ENCODE measurements at places on chromosomes 1 and 21.

DNA sequence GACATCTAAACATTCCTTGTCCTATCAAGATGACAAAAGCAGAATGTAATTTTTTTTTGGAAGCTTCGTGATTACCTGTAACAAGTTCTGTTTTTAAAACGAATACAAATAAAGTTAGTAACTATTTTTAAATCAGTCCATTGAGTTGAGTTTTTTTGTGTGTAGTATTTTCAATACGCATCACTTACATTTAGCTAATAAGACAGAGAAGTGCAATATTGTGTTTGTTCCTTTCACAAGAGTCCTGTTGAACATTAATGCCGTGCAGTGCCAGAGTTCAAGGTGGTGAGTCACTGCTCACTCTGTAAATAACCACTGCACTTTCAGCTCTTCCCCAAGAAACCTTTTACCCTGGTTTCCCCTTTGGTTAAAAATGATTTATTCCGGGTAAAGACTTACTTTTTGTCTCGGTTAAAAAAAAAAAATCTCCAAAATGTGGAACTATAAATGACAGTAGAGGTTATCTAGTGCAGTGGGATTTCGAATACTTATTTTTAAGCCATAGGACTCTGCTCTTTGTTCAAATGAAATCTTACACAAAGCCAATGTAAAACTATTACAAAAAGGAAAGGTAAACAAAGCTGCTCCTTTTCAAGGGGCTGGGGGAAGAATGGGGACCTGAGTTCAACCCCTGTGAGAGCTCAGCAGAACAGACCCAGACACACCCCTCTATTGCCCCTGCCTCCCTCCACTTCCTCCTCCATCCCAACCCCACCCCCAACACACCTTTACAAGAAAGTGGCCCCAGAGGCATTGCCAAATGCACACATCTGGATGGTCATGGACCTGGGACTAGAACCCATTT lies 14.8 kb upstream of the NCMAP start:
- peak; percentile 83 for DNase-seq

GRCh38 chr1:76503100-76503499 lies 364.2 kb upstream of the ST6GALNAC5 start:
- DNase-seq = no peak

- no peak for DNase-seq
Observed at GRCh38 chr1:183583466-183583865, 6.8 kb downstream of the NCF2 start.

- DNase-seq = peak; percentile 22
Observed at GRCh38 chr1:202143011-202143767, 1.3 kb downstream of the ARL8A start.

DNA sequence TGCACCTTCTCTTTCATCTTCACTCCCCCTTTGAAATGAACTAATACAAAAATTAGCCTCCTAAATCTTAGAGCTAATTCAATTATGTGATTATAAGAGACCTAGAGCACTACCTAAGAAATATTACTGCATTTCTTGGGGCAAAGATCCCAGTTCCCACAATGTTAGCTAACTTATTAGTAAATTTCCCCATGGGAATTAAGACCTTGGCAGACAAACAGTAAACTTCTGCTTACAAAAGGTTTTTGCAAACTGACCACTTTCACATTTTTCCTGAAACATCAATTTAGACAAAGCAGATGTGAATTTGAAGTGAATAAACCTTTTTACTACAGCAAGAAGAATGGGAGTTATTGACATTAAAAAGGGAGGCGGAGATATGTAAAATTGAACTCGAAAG lies 34.6 kb upstream of the LHX8 start:
- no peak for DNase-seq

DNA sequence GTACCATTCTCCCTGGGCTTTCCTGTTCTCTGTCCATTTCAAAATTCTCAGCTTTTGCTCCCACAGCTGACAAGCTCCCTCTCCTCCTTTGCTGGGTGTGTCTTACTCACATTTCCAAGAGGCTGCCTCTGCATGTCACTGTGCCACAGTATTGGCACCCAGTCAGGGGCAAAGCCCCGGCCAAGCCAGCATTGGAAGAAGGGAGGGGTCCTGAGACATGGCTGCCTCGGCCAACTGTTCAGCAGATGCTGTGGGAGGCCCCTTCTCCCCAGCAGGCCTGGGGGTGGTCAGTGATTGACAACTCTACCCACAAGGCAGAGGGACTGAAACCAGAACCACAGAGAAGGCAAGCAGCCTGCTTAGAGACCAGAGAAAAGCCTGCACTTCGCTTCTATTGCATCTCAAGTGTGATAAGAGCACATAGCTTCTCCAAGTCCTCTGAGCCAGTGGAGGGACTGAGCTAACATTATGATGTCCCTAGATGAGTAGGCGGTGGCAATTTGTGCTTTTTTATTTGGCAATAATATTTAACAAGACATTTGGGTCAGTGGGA lies 294.1 kb downstream of the SIPA1L2 start:
- no peak for DNase-seq

GRCh38 chr1:183205196-183205781 lies 19.2 kb downstream of the LAMC2 start:
- DNase-seq = no peak

GRCh38 chr1:209926045-209926444 lies 12.0 kb upstream of the SYT14 start:
- DNase-seq = peak; percentile 84

GRCh38 chr1:56180520-56181190 lies 398.7 kb downstream of the PLPP3 start:
- no peak for DNase-seq

- no peak for DNase-seq
Observed at GRCh38 chr1:110164725-110165350, 14.5 kb downstream of the SLC6A17 start.

- DNase-seq = no peak
Observed at GRCh38 chr1:52520148-52520547, 32.7 kb downstream of the TUT4 start.

DNA sequence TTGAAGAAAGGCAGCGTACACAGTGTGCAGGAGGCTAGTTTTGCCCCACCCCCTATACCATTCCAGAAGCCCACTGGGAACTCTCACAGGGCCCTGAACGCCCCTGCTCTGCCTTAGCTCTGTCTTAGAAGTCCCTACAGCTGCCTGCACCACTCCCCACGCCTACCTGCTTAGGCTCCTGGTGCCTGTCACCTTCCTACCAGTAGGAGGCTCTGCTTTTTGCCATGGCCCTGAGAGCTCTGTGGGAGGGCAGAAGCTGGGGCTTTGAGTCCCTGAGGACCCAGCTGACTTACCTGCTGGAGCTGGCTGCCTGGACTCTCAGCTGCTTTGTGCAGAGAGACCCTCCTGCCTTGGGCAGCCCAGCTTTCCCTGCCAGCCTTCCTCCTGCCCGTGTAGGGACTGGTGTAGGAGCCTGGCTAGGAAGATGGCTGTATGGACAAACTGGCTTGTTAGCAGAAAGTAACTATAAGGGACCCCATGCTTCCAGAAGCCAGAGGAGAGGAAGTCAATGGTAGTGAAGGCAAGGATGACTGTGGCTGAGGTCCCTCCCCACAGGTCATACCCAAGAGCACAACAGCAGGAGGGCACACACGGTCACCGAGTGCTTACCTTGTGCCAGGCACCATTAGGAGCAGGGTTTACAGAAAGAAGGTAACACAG lies 9.8 kb upstream of the CELSR2 start:
- peak; percentile 46 for DNase-seq

DNA sequence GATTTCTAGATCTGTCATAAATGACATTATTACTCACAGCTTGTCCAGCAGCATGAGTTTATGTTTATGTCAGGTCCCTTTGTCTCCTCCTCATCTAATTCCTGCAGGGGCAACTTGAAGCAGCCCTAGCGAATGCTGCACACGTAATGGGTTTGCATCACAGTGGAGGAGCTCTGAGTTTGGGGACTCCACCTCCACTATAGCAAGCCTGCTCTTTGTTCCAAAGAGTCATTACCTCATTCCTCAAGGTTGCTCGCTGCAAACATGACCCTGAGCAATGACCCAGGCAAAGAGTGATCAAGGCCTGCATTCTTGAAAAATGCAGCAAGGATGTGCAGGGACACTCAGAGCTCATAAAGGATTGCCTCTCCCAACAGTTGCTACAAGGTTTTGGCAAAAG lies 261.9 kb downstream of the HHIPL2 start:
- no peak for DNase-seq
